D341Med (cell line): ENCODE measurements at places on chromosomes 16 and 17.
A peak's percentile ranks its signal among the peaks of the same experiment; 100 is the strongest.

GRCh38 chr17:30212750-30213149, 22.7 kb downstream of the SLC6A4 start:
- DNase-seq = no peak

DNA sequence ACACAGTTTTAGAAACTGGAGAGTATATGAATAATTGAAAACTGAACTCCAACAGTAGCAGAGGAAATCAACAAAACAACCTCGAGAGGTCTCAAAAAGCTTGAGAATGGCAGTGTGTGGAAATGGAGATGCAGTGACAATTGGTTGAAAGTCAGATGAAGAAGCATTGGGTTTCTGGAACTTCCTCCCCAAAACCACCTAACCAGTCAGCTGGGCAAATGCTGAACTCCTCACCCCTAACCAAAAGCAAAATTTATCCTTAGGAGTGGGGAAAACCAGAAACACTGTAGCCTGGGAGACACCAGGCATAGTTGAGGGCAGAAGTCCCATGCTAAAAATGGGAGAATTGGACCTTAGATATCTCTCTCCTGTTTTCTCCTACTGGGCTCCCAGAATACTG, 109.9 kb downstream of the TANC2 start:
- no peak for DNase-seq

DNA sequence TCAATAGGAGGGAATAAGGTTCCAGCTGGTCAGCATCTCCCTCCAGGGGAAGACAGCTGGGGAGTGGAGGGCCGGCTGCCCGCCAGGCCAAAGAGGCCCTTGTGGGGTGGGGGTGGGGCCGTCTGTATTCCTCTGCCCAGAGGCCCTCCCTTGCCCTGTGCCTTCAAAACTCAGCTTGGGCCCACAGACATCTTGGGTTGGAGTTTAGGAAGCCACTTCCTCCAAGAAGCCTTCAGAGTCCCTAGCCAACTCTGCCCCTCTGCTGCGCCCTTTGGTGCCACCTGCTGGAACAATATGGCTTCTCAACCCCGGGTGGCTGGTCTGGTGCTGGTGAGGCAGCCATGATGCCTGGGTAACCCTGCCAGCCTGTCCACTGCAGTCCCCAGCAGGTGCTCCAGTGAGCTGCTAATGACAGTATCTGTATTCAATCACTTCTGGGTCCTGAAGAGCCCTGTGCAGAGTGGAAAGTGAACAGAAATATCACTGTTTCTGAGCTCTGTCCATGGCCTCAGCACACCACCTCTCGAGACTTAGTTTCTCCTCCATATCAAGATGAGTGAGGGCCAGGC, 16.7 kb downstream of the HSD11B2 start:
- DNase-seq = peak; percentile 66

GRCh38 chr16:51994597-51994996, 552.3 kb downstream of the TOX3 start:
- no peak for DNase-seq

- no peak for DNase-seq
Measured at GRCh38 chr16:57427824-57428223, 19.4 kb downstream of the CIAPIN1 start.

DNA sequence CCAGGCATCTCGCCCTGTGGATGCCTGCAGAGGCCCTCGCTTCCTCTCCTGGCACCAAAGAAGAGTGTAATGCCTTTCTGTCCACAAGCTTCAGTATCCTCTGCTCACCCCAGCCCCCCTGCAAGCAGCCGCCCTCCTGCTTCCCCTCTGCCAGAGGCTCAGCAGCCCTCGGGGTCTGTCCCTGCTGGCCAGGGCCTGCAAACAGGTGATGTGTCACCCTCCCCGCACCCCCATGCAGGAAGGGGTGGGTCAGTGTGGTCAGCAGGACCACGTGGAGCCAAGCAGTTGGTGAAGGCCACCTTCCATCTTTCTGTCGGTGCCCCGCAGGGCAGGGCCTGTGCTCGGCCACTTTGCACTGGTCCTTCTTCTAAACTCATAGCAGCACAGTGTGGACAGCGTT, 129.9 kb upstream of the CIBAR2 start:
- no peak for DNase-seq

GRCh38 chr16:67426950-67427349, 4.0 kb upstream of the HSD11B2 start:
- DNase-seq = no peak

GRCh38 chr17:56445692-56446411, 147.6 kb upstream of the NOG start:
- no peak for DNase-seq

- DNase-seq = no peak
Measured at GRCh38 chr17:4959261-4959965, 8.2 kb downstream of the SPAG7 start.

DNA sequence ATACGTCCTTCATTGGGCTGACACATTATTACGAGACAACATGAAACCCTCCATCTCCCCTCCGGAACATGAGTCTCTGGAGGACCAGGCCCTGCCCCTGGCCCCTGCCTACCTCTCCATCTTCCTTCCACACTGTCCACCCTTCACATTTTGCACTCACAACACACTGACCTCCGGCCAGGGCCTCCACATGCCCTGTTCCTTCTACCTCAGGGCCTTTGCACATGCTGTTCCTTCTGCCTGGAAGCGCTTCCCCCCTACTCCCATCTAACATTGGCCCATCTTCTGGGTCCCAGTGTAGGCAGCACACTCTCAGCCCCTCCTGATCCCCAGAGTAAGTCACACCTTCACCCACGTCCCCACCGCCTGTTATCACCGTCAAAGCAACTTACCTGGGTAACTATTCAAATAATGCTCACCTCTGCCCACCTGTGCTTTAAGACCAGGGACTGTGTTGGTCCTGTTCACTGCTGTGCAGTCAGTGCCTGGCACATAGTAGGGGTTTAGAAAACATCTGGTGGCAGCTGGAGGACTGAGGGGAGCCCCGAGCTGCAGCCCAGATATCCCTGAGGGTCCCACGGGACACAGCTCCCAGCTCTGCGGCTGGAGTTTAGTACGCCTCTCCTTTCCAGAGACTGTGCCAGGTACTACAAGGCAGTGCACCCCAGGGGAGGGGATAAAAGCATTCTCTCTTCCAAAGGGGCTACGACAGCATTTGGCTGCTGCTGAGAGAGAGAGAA, 27.2 kb downstream of the RPH3AL start:
- no peak for DNase-seq

- DNase-seq = peak; percentile 69
Measured at GRCh38 chr16:54930005-54930868, at the start of gene IRX5. TSS of gene IRX5 (plus strand) at chr16:54930865. CDS start at chr16:54931199, 334 bp downstream.

DNA sequence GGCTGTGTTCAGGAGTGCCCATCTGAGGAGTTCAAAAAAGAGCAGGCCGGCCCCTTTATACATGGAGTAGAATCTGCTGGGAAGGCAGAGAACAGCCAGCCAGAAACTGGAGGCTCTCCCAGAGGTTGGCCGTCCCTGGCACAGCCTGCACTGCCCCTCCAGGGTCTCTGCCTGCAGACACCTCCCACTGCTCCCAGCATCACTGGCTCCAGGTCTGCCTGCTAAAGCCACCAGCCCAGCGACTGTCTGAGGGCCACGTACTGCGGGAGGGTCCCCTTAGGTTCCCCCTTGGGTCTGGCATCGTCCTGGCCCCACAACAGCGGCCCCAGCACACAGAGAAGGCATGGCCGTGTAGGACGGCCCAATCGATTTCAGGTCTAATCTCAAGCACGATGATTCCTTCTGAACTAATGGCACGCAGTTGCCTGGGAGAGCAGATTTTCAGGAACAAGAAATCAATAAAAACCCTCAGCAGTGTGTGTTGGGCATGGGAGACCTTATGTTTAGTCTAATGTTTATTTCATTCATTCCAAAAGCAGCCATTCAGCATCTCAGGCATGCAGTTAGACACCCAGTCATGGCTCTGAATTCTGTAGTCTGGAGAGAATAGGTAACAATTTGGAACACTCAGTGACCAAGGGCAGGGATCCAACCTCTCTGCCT, 95.6 kb downstream of the PGS1 start:
- DNase-seq = no peak

GRCh38 chr17:40190197-40191021, 13.1 kb downstream of the RAPGEFL1 start:
- peak; percentile 76 for DNase-seq

DNA sequence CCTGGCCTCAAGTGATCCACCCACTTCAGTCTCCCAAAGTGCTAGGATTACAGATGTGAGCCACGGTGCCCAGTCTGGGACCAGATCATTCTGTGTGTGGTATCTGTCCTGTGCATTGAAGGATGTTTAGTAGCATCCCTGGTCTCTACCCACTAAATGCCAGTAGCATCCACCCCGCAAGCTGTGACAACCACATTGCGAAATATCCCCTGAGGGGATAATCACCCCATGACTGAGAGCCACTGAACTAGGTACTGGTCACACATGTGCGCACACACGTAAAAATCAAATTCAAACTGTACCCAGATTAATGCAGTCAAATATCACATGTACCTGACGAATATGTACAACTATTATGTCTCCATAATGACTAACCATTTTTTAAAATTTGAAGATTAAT, 35.8 kb downstream of the TEKT5 start:
- DNase-seq = no peak

GRCh38 chr17:4747847-4748246, 8.1 kb upstream of the CXCL16 start:
- no peak for DNase-seq

DNA sequence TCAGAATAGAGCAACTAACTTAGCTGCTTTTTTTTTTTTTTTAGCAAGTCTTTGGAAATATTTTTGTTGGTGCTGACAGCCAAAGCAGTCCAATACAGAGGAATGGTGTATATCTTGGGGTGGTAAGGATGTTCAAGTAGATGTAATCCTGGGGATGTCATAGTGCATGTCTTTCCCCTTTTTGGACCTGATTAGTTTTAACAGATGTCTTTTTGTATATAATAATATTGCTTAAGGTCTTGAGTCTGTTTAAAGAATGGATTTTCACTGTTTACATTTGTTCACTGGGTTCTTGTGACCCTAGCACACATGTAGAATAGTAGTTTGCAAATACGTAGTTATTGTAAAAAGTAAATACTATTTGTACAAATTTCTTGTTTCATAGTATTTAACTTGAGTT, 7.9 kb downstream of the TAF15 start:
- DNase-seq = no peak
